Fibroblast of skin of right biceps (primary cell): ENCODE measurements at places on chromosomes 11 and 22.

- no peak for DNase-seq
Observed at GRCh38 chr11:114683007-114683406, 4.7 kb downstream of the NXPE2 start.

DNA sequence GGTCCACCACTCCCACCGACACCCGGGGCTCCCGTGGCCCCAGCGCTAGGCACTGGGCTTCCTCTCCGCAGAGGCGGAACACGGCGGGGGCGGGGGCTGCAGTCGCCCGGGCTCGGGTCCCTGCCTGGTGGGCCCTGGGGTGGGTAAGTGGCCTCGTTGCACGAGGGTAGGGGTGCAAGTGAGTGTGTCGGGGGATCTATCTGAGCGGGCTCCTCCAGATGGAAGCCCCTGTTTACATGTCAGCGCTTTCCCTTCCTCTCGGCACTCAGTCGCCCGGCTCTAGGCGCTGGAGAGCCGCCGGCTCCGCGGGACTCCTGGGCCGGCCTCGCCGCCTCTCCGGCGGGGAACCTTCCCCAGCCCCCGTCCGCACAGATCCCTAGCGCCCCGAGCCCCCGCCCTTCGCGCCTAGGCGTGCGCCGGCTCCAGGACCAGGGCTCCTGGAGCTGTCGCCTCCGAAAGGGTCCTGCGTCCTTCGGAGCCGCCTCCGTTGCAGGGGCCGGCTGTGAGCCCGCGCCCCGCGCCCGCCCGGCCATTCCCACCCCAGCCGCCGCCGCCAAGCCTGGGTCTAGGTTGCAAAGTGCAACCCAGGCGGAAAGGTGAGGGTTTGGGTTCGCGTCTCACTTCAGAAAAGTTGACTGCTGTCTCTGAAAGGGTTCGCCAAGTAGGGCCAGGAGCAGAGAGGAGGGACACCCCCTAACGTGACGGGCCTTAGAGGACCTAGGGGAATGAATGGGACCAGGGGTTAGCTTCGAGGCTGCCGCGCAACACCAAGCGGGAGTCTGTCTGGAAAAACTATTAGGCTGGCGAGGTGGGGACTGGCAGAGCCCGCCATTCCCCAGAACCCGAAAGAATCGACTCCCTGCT is 978 bp downstream of the FLI1 start:
- no peak for DNase-seq

DNA sequence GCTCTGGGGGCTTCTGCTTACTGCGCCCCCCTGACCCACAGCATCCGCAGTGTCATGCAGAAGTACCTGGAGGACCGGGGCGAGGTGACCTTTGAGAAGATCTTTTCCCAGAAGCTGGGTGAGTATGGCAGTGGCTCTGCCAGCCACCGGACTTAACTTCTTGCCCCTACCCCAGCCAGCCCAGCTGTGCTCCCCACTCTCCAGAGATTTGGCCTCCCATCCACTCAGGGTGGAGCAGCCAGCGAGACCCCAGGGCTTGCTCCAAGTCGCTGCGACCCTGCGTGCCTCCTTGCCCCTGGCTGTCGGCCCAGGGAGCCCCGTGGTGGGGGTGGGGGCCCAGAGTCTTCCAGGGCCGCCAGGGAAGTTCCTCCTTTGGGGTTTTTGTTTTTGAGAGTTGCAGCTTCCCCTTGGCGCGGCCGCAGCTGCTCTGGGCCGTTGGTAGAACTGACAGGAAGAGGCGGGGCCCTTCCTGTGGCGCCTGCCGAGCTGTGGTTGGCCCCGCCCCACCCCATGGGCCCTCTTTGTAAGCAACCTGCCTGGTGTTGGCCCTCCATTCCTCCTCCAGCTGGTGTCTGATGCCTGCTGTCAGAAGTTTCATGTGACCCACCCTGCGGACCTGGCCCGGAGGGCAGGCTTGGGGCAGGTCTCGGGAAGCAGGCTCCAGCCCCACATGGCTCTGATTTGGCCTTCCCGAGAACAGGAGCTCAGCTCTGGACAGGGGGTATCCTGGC is 11.1 kb downstream of the GRK2 start:
- DNase-seq = peak; percentile 77

DNA sequence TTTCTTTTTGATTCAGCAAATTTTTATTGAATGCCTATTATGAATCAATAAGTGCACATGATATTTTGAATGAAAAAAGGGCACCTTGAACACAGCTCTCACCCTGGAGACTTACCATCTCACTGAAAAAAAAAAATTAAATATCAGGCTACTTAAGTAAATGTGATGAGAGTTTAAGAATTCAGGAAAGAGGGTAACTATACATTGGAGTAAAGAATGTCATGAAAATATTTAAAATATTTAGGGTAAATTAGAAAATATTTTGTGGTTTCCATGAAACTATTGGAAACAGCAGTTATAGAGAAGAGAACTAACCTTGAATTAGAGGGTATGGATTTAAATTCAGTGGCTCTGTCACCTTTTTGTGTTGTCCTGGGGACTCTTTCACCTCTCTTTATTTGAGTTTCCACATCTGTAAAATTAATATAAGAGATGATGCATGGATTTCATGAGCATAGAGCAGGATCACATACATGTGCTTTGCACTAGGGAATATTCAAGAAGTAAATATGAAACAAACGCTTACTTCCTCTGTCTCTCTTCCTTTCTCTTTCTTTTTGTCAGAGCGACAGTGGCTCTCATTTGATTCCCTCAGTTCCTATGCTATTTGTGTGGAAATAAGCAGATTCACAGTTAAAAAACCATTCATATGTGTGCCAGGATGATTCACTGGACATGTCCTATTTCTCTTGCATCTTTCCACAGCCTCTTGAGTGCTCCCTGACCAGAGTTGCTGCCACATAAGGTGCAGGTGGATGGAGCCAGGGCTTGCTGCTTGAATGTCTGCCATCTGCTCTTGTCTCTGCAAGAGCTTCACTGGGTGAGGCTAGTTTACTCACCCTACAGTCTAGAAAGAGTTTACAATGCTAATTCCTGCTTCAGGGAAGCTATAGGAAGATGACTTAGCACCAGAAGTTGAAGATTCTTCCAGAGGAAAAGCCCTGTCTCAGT is 533.1 kb downstream of the ETS1 start:
- peak; percentile 58 for DNase-seq

DNA sequence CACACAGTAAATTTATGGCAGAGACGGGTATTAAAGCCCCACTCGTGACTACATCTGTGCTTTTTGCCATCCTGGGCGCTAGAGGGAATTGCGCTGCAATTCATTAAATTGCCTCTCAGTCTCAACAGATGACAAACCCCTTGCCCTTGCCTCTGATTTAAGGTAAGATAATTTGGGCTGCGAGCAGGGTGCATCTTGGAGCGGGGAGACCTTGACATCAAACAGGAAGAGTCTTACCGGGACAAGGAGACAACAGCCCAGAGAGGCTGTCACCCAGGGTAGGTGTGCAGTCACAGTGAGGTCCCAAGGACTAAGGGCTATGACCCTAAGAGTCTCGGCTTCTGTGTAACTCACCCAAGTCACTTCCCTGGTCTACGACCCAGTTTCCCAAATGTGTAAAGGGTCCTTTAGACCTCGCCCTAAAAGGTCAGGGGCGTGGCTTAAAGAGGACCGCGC is 449 bp upstream of the TOM1 start:
- DNase-seq = peak; percentile 21

DNA sequence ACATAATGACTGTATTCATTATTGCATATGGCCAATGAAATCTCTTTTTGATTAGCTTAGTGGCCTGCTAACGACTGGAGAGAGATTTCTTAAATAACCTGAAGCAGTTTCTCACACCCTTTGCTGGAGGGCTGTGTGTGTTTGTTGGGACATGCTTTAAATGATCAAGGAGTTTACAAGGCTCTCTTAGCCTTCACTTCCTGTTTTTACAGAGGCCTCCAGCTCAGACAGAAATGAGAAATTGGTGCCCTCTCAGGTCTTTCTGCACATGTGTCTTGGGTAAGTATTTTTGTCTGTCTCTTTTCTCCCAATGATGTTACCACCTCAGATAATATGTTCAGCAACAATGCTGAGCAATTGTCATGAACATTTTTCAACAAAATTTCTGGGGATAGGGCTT is 884.4 kb upstream of the CNTN5 start:
- no peak for DNase-seq

GRCh38 chr11:114779189-114779588 is 100.9 kb downstream of the NXPE2 start:
- no peak for DNase-seq

DNA sequence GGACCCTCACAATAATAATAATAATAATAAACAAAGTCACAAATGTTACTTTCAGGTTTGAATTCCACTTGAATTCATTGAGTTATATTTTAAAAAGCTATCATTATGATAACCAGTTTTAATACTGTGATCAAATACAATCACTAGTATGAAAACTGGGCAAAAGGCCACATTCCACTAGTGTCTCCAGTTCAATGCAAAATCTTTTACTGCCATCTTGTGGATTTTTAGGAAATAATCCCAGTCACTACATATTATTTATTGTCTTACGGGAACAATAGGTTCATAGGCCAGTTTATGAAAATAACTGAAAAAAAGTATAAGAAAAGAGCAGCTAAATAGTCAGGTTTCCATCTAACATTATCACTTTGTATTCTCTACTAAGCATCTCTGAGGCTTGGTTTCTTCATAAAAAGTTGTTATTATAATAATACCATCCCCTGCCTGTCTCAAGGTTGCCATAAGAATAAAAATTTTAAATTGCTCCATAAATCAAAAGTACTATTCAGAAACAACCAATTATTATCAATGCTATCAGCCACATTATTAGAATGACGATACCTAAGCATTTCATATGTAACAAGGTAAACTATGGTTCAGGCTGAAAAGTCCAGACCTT is 533.9 kb upstream of the CCDC90B start:
- peak; percentile 74 for DNase-seq

GRCh38 chr11:131538322-131538721 is 167.9 kb downstream of the NTM start:
- no peak for DNase-seq

- DNase-seq = peak; percentile 74
Observed at GRCh38 chr11:3920148-3920852, 64.8 kb downstream of the STIM1 start.

DNA sequence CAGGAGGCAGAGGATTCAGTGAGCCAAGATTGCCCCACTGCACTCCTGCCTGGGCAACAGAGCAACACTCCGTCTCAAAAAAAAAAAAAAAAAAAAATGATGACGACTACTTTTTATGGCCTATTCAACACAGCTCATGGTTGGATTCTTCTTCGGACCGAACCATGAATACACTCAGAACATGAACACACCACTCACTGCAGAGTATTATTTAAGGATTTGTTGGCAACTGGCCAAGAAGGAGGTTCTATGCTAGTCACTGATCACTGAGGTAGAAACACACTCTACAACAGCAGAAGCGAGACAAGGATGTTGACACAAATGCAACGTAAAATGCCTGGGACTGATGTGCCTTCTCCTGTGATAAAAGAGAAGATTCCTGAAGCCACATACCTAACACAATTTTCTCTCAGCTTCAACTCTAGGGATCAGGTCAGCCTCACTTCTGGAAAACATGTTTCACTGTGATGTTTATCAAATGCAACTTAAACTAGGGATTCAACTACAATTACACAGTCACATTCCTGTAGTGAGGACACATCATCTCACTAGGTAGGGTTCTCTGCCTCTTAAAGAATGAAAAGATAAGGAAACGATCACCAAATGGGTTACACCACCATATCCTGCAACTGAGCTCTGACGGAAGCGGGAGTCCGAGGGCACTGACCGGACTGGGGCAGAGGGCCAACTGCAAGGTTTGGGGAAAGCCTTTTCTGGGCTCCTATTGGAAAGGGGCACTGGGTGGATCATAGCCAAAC is 82.5 kb downstream of the SGSM3 start:
- DNase-seq = peak; percentile 12

GRCh38 chr11:14773755-14774154 is 118.3 kb downstream of the CYP2R1 start:
- peak; percentile 3 for DNase-seq

DNA sequence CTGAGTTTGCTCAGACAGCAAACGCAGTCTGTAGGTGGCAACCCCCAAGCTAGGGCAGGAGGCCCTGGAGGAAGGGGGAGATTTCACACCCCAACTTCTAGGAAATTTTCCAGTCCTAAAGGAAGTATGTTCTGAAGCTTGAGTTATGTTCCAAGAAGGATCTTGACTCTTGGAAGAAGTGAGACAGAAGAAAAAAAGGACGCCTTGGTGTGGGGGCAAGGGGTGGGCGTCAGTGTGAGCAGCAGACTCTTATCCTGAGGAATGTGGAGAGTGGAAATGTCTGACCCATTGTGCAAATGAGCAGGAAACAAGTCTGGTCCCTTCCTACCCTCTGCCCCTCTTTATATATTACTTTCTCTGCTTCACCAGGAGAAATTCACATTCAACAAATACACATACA is 368.5 kb upstream of the NARS2 start:
- no peak for DNase-seq

- no peak for DNase-seq
Observed at GRCh38 chr11:12927886-12928285, 81.2 kb upstream of the RASSF10 start.

- peak; percentile 61 for DNase-seq
Observed at GRCh38 chr11:131408025-131408640, 37.7 kb downstream of the NTM start.

GRCh38 chr11:65452806-65453490 is 30.4 kb downstream of the NEAT1 start:
- peak; percentile 96 for DNase-seq

- DNase-seq = peak; percentile 73
Observed at GRCh38 chr11:68471360-68472340, 11.1 kb downstream of the PPP6R3 start.

- no peak for DNase-seq
Observed at GRCh38 chr11:67317888-67318555, 14.7 kb downstream of the SSH3 start.

DNA sequence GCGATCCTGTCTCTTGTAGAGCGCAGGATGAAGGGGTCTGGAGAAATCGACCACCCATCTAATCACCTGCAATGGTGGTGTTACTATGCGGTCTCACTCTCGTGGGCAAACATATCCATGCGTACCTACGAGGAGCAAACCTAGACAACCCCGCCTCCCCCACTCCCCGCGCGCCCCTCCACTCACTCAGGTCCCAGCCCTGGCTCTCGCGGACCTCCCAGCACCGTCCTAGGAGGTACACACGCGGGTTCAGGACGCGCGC is 887 bp downstream of the TRPC6 start:
- no peak for DNase-seq

DNA sequence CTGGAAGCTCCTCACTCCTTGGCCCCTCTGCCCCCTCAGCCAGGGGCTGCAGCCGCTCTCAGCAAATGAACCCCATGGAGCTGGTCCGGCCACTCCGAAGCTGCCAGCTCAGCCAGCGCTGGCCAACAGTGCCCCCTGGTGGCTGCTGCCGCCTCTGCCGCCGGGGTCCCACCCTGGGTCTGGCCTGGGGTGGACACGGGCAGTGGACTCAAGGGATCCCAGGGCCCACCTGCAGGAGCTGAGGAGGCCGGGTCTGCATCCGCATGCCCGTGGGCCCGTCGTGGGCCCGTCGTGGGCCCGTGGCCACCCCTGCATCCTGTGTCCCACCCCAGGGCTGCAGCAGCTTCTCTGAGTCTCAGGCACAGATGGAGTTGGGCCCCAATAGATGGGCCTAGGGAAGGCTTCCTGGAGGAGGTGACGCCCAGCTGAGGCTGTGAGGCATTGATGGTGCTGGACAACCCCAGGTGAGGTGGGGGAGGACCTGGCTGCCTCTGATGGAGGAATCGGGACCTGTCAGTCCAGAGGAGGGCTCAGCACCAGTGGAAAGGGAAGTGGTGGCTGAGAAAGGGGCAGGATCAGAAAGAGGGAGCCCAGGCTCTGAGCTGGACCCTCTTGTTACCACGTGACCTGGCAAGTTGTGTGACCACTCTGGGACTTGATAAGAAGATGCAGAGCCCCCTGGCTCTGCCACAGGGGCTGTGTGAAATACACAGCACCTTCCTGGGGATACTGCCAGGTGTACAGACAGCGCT is 522.3 kb downstream of the BRD1 start:
- peak; percentile 26 for DNase-seq
